ENCODE measurements at places on chromosomes 2 and 18.

DNA sequence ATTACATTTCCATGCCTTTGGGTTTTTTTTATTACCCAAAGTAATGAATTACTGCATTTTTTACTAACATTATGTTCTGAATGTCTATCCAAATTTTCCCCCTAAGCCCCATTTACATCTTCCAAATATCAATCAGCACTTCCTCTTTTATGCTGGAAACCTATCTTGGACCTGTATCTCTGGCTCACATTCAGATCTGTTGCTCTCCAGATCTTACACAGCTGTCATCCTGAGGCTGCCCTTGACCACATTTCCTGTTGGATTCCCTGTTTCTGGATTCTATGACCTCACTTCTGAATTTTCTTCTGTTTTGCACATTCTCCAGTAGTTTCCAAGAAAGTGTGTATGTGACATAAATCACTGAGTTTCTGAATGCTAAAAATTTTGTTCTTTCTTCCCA lies 146.7 kb downstream of the PDE1A start:
- DNase-seq: no peak

- DNase-seq: no peak
Measured at GRCh38 chr2:239337877-239338484, 62.8 kb downstream of the HDAC4 start.

DNA sequence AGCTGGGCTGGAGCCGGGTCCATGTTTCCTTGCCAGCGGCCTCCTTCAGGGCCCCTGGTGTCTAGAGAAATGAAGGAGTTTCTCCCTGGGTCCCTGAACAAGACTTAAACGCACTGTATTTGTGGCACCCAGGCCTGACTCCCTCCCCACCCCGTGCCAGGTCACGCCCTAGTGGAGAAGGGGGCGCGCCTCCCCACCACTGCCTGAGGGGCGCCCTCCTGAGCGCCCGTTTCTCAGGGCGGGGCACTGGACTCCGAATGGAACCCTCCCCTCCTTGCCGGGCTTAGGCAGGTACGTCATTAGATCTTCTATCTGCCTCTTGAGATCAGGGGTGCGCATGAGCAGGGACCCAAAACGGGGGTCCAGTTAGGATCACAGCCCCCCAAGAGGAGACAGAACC lies 16.3 kb downstream of the ODC1 start:
- no peak for DNase-seq

GRCh38 chr2:197256021-197256420 lies 54.6 kb downstream of the ANKRD44 start:
- no peak for DNase-seq

DNA sequence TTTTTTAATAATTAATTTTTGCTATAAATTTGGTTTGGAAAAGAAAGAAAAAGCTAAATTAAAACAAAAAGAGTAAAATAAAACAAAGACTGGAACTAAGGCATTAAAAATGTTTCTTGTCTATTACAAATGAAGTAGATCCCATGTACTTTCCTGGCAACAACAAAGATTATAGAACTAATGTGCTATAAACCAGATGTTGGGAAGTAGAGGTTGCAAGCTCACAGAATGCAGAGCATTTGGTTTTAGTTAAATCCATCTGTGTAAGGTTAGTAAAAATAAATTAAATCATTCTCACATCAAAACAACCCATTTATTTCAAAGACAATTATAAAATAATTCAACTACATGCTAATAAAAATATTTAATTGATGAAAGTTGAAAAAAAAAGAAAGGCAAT lies 157.2 kb upstream of the ZC3H15 start:
- DNase-seq: no peak

GRCh38 chr2:85656468-85656867 lies 11.5 kb downstream of the SFTPB start:
- no peak for DNase-seq

- DNase-seq: no peak
Measured at GRCh38 chr18:52869942-52870907, 530.2 kb downstream of the DCC start.

DNA sequence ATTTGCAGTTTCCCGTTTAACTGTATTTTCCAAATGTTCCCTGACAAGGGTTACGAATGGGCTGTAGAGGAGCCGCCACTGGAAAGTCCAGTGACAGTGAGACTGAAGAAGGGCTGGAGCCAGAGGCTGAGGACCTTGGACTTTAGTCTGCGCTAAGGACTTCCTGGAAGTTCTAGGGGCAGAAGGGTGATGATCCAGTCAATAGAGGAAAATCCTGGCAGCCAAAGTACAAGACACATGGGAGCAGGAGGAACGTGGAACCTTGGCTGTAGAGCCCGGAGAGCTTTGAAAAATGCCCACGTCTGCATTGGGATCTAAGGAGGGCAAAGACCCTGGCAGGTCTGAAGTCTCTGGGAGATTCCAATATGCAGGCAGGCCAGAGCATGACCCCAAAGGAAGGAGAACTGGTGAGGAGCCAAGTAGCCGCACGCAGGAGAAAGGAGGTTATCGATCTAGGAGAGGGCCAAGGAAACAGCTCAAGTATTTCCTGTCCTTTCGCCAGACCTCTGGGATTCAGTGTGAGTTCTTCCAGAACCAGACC lies 28.5 kb downstream of the MBP start:
- DNase-seq: no peak

DNA sequence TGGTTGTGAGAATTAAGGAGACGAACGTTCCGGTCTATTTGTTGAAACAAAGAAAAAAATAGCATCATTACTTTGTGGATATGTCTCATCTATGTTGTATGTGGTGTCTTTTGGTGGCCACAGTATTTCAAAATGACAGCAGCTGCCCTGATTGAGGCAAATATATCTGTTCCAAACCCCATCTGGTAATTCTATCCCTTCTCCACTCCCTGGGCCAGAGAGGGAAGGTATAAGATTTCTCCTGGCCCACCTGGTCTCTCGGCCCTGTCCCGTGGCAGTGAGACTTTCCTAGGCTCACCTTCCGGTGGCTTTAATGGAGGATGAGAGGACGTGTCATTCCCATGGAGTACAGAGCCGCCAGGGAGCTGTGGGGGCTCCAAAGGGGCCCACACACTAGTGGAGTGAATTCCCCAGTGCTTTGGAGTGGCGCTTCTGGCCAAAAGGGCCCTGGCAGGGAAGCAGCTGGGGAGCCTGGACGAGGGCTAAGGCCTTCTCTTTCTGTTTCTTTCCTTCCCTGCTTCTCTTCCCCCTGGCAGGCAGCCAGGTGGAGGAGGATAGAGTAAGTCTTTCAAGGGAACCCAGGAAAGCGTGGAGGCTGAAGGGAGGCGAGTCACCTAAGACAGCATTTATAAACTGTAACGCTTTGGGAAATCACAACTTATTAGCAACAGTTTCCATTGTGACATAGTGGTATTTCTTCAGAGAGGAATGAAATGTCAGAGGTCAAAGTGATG lies 5.6 kb downstream of the FOSL2 start:
- no peak for DNase-seq

GRCh38 chr2:39306626-39307025 lies 62.9 kb upstream of the CDKL4 start:
- no peak for DNase-seq

- DNase-seq: no peak
Measured at GRCh38 chr2:169131587-169132512, 62.5 kb downstream of the DHRS9 start.

GRCh38 chr2:226800941-226801784 lies 1.5 kb upstream of the IRS1 start:
- DNase-seq: no peak

DNA sequence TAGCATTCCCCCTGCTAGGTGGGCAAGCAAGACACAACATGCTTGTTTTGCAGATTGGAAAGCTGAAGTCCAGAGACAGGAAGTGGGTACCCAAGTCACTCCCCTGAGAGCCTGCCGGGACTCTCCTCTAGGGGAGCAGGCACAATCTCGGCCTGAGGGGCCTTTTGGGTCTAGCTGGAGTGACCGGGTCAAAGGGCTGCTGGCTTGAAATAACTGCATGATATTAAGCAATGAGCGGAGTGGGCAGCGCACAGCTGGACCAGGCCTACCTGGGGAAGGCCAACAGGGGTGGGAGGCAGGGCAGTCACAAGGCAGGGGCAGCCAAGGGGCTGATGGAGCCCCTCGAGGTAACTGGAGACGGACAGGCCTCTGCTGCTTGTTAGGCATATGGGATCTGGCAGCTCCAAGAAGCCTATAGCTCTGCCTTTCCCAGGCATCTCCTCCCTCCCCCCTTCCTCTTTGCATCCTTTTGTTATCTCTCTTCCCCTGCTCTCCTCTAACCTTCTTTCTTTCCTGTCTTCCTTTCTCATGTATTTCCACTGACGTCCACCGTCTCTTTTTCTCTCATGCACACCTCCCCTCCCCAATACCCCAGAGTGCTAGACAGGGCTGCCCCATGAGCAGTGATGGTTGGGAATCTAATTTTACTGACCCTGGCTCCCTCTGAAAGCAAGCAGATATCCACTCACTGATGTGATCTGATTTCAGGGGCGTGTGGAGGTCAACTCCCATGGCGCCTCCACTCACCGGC lies 237.5 kb downstream of the LOXHD1 start:
- no peak for DNase-seq

GRCh38 chr2:176424746-176425145 lies 155.5 kb downstream of the MTX2 start:
- DNase-seq: no peak

- no peak for DNase-seq
Measured at GRCh38 chr2:218517434-218518206, 50.5 kb downstream of the USP37 start.

- DNase-seq: no peak
Measured at GRCh38 chr2:171201271-171201670, 40.6 kb upstream of the TLK1 start.
